Renal cortex interstitium (tissue), 15 donors: ENCODE measurements at places on chromosomes 1 and 21. TPM values are rescaled to one million over a fixed set of nuclear protein-coding genes. Genes with fewer than 3 reads are reported as not detected.

DNA sequence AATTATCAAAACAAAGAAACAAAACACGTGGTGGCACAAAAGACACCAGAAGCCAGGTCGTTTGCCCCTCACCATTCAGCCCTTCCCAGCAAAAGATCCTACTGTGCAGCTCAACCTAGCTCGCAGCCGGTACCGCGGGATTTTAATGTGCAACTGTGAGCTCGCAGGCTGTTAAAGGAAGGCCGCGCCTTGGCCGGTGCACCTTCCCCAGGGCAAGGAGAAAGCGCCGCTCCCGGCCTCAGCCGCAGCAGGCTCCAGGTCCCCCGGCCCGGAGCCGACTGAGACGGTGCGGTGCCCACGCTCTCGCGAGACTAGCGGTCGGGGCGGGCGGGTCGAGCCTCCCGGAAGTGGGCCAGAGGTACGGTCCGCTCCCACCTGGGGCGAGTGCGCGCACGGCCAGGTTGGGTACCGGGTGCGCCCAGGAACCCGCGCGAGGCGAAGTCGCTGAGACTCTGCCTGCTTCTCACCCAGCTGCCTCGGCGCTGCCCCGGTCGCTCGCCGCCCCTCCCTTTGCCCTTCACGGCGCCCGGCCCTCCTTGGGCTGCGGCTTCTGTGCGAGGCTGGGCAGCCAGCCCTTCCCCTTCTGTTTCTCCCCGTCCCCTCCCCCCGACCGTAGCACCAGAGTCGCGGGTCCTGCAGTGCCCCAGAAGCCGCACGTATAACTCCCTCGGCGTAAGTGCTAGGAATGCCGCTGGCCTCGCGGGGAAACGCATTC lies at the start of gene AGL:
TSS of gene AGL (plus strand) at position 618 of the 715 bp plus-strand sequence. CDS start 682 bp downstream, outside the sequence.
- peak; percentile 40 for DNase-seq

The LORICRIN gene
- not detected for polyA plus RNA-seq

DNA sequence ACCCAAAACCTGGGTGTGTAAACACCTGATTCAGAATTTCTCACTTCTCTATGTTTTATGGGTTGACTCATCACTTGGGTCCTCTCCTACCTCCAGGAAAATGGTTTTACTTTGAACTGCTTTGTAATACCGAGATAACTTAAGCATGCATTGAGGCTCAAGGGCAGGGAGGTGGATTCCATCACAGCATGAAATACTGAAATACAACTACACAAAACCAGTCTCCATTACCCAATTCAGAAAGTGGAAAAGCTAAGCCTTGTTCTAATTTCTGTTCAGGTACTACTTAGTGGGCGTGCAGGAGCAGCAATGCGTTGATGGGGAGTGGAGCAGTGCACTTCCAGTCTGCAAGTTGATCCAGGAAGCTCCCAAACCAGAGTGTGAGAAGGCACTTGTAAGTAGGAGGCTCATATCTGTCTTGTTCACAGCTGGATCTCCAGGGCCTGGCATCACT lies 6.1 kb upstream of the C4BPA start:
- no peak for DNase-seq

DNA sequence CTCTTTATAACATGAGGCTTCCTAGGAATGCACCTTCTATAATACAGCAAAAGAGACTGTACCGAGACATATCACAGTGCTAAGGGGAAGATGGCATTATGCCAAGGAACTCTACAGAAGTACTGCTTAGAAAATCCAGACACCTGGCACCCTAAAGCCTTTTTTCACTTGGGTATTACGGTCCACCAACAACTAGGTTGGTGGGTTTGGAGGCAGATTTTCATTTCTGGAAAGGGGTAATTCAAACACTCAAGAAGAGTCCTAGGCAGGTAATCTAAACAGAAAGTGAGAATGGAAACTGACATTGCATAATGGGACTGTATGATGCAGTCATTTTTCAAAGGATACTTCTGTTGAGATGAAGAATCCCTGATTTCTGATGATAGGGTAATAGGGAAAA lies 19.6 kb downstream of the SCMH1 start:
- no peak for DNase-seq

DNA sequence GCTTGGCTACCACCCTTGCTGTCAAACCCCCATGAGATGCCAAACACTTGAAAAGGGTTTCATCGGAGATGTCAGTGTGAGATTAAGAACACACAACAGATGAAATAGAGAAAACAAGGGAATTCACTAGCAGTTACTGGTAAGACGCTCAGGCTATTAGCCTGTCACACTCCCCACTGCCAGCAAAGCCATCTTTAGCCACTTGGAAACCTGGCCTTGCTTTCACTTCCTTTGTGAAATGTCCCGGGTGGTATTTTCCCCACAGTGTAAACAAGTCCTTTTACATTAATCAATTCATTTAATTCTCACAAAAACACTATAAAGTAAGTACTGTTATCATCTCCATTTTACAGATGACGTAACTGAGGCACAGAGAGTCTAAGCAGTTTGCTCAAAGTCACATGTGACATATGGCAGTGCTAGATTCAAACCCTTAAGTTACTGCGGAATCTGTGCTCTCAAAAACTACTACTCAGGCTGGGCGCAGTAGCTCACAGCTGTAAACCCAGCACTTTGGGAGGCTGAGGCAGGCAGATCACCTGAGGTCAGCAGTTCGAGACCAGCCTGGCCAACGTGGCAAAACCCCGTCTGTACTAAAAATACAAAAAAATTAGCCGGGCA lies 32.7 kb upstream of the KHDRBS1 start:
- DNase-seq: no peak

- DNase-seq: no peak
Observed at GRCh38 chr1:105087506-105087905, 1337.8 kb downstream of the AMY1C start.

DNA sequence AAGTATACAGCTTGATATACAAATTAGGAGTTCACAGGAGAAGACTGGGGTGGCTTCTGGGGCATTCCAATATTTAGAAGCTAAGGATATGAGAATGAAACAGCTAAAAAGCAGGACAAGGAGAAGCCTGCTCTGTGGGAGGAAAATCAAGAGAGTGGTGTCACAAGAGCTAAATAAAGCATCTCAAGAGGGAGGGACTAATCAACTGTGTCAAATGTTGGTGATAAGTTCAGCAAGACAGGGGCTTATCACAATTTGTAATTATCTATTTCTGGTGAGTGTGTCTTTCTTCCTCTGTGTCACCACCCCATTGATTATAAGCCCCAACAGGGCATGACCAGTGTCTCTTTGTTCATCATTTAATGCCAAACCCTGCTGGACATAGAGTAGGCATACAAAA lies 295.8 kb upstream of the DUSP10 start:
- no peak for DNase-seq

The SERTAD4 gene
- 2.8 TPM for polyA plus RNA-seq

DNA sequence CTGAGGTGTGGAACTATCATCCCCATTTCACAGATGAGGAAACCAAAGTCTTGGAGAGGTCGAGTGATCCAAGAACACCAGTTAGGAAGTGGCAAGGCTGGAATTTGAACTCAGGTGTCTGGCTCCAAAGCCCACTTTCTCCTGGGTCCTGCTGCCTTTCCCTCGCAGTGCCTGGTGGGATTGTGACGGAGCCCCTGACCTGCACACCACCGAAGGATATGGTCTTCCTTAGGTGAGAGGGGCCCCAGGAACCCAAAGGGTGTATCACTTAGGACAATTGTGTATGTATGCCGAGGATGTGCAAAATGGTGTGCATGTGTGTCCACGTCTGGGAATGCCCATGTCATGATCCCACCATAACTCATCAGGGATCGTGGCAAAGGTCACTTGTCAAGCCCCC lies 392.7 kb downstream of the MATN1 start:
- DNase-seq: no peak

The LCE3D gene
- polyA plus RNA-seq: not detected

The FGR gene
- 2.1 TPM for polyA plus RNA-seq

DNA sequence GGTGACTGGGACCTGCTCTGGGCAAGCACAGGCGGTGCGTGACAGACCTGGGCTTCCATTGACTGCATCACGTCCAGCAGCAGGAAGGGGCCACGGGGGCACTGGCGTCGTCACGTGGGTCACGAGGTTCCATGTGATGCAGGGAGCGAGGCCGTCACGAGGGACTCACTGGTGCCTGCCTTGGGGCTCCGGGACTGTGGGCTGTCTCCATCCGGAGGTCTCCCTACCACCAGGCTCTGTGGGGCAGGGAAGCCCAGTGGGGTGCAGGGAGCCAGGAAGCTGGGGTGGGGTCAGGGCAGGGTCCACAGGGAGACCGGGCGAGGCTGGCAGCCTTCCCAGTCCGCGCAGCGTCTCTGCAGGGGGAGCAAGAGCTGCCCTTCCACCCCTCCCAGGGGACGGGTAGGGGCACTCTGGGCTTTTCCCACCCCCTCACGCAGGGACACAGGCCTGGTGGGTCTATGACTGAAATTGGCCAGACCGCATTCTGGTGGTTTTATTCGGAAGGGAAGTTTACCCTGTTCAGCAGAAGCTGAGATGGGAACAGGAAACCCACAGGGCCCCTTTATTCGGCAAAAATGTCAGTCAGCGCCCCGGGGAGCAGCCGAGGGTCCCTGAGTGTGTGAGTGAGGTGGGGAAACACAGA lies 416 bp upstream of the TNFRSF14 start:
- DNase-seq: no peak

DNA sequence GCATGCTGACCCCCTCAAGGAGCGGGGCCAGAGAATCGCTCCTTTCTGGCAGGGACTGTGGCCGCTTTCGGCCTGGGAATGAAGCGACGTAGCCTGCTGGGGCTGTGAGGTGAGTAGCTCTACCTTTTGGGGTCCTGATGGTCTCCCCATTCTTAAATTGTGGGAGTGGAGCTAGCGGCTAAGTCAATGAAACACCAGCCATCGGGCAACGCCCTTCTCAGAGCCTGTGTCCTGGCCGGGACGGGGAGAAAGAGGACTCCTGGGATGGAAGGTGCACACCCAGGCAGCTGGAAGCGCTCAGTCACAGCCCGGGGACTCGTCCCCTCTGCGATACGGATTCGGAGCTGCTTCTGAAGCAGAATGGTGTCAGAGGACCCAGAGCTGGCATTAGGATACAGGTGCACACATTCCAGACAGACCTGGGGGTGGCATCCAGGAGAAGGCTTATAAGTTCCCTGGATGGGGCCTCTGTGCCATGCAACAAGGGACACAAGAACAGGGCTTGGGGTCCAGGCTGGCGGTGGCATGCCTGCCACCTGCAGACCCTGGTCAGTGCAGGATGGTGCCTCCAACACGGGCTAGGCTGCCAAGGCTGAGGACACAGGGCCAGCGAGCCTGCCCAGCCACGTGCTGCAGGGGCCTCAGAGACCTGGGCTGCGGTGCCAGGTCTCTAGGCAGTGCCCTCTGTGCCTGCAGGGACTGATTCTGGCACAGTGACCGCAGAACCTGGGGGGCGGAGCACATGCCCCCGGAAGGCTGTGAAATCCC lies 945 bp upstream of the WNT9A start:
- no peak for DNase-seq

- DNase-seq: no peak
Observed at GRCh38 chr1:161164901-161165610, 1.2 kb upstream of the PPOX start.

DNA sequence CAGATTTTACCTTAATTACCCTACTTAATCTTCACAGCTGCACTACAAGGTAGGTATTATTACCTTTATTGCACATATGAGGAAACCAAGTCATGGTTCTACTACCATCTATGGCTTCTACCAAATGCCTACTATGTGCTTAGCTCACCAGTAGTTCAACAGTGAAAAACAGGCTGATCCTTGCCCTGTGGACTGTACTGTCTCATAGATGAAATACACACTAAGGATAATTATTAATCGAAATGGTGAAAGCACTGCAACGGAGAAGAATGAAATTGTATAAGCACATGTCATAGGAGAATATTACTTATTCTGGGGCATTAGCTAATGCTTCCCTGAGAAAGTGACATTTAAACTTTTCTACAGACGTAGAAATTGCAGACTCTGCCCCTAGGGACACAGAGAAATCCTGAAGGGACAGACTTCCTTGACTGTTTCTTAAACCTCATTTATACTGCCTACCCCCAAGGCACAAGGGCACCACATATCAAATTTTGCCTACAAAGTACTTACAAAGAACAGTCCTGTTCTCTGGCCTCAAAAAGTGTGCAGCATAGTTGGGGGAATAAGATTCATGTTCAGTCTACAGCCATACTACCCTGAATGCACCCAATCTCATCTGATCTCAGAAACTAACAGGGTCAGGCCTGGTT lies 148.4 kb upstream of the ZC3H11B start:
- no peak for DNase-seq

DNA sequence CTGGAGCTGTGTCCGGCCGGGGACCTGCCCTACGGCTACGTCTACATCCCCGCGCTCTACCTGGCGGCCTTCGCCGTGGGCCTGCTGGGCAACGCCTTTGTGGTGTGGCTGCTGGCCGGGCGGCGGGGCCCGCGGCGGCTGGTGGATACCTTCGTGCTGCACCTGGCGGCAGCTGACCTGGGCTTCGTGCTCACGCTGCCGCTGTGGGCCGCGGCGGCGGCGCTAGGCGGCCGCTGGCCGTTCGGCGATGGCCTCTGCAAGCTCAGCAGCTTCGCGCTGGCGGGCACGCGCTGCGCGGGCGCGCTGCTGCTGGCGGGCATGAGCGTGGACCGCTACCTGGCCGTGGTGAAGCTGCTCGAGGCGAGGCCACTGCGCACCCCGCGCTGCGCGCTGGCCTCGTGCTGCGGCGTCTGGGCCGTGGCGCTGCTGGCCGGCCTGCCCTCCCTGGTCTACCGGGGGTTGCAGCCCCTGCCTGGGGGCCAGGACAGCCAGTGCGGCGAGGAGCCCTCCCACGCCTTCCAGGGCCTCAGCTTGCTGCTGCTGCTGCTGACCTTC lies 412 bp downstream of the GPR25 start:
- DNase-seq: no peak

The FCRL6 gene
- 0.20 TPM for polyA plus RNA-seq

DNA sequence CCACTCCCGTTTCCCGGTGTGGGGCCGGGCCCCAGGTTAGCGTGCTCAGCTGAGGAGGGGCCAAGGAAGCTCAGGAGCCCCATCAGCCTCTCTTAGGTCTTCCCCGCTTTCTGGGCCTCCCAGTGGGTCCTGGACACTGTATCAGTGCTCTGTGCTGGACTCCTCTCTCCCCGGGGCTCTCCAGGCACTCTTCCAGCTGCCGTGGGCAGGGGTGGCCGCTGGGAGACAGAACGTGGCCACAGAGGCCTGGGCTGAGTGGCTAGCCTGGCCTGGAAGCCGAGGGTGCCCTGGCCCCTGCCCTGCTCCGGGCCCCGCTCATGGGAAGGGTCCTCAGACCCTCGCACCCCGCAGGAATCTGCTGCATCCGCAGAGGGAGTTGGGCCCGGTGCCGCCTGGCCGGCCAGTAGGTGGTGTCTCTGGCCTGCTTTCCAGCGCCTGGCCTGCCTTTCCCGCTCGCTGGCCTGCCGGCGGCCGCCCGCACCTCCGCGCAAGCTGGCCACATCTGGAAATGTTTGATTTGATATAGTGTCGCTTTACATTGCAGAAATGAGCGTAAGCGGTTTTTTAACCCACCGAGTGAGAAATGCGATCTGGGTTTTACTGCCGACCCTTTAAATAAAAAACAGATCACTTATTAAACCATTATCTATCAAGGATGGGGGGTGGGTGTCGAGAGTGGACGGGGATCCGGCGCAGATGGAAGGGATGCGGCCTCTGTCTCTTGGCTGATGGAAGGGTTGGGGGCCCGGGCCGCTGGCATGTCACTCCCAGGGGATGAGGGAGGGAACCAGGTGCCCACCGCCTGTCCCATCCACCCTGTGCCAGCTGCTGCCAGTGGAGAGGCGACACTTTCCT lies 74.4 kb upstream of the TTC34 start:
- DNase-seq: no peak

GRCh38 chr1:67771152-67771551 lies 62.1 kb downstream of the GNG12 start:
- no peak for DNase-seq
